Suppressor macrophage treated with lipopolysaccharide for 4 hours (primary cell): ENCODE measurements at places on chromosomes 11 and 22.

GRCh38 chr11:42054351-42054900, 595.0 kb upstream of the LRRC4C start:
- DNase-seq = no peak

DNA sequence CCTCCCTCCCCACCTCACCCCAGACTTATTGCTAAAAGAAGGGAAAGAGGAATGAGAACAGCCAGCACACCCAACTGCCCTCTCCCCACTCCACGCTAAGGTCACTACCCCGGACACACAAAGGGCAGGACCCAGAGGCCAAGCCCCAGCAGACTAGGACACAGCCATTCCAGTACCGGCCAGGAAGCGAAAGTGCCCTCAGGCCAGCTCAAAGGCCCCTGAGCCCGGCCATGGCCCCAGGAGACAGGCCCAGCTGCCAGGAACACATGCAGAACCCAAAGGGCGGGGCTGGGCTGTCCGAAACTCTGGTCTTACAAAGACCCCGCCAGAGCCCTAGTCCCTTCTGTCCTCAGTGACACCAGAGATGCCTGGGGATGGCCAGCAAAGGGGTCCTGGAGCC, 5.5 kb downstream of the RCOR2 start:
- DNase-seq = no peak

DNA sequence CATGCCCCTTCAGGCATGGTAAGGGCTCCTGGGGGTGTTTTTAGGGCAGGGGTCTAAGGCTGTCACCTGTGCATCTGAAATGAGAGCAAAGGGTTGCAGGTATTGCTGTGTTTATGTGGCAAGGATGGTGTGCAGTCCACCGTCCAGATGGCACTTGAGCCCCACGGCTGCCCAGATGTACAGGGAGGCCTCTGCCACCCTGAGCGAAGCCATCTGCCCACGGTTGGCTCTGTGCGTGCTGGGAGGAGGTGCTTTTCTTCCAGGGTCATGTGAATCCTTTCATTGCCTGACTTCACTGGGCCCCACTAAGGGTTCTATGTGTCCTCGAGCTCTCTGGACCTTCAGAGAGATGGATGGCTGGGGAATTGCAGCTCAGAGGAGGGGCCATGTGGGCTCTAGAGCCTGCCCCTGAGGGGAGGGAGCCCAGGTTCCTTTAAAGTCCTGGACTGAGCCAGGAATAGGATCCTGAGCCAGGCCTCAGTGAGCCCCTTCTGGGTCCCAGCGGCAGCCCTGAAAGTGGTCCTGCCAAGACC, 89.9 kb downstream of the CTTN start:
- DNase-seq = no peak

DNA sequence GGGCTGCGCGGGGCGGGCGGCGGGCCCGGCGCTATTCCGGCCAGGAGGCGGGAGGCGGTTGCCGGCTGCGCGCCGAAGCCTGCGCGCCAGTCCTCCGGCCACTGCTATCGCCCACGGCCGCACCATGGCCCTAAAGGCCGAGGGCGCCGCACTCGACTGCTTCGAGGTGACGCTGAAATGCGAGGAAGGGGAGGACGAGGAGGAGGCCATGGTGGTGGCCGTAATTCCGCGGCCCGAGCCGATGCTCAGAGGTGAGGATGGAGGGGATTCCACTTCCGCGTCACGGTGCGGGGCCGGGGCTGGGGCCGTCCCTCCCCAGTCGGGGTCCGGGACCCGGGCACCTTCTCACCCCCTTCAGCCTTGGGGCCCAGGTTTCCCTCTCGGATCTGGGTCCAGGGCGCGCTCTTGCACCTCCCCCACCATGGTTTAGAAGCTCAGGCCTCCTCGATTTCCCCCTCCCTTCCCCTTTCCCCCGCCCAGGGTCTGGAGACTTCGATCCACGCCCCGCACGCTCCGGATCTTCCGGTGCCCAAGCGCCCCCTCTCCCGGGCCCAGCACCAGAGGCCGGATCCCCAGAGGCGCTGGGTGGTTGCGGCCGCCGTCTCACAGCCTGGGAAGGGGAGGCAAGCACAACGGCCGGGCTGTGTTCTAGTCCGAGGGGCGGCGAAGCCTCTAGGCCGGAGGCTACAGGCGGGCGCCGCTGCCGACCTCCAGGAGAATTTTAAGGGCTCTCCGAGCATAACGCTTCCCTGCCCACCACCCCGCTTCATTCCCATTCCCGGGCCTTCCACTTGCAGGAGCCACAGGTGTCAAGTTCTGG, 517 bp downstream of the SPINDOC start:
- DNase-seq = peak; percentile 47

GRCh38 chr11:128235426-128235825, 351.9 kb downstream of the ETS1 start:
- no peak for DNase-seq

DNA sequence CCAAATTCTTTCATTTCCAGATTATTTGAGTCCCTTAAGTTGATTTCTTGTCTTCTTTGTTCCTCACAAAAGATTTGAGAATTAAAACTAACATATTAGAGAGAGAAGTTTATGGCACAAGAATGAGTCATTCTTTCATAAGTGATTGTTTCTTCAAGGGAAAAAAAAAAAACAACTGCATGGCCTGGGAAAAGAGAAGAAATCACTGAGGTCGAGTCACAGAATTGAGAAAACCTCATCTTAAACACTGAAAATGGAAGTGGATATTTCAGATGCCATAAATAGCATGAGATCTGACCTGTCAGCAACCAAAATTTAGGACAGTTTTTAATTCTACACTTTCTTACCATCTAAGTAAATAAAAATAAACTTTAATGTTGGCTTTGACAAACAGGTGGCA, 87.2 kb downstream of the CWF19L2 start:
- peak; percentile 37 for DNase-seq

- no peak for DNase-seq
Measured at GRCh38 chr22:44892243-44892642, 117.6 kb downstream of the PHF21B start.

GRCh38 chr22:43185860-43186261, 1.1 kb downstream of the TTLL12 start:
- peak; percentile 7 for DNase-seq

DNA sequence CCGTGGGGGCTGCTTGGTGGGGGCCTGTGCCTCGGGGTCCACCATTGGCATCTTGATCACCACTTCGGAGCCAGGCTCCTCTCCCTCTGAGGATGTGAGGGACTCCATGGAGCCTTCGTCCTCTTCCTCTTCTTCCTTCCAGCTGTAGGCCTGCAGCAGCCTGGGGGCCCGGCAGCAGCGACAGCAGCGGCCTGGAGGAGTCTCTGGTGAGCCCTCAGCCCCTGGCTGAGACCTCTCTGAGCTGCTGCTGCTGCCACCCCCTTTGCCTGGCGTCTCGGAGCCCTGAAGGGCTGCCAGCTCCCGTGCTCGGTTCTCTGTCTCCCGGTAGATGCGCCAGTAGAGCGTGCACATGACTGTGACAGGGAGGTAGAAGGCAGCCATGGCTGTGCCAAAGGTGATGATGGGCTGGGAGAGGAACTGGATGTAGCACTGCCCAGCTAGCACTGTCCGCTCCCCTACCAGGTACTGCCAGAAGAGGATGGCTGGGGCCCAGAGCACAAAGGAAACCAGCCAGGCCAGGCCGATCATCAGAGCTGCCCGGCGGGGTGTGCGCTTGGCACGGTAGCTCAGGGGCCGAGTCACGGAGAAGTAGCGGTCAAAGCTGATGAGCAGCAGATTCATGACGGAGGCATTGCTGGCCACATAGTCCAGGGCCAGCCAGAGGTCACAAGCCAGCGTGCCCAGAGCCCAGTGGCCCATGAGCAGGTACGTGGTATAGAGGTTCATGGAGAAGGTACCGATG, 10.9 kb downstream of the CHRM1 start:
- no peak for DNase-seq

DNA sequence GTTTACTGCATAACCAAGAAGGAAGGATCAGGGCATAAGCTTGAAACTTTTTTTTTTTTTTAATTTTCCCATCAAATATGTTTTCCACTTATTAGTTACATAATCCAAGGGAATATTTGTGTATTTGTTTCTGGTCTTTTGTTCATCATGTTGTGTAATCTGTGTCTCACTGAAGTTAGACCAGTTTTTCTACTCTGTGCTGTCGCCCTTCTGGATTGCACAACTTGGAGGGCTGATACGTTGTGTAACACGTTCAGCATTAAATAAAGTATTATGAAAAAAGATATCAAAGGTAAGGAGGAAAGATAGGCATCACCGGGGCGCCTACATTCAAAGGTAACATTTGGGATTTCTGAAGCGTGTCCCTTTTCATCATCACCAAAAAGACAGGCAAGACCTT, 3.3 kb upstream of the E2F8 start:
- peak; percentile 60 for DNase-seq

DNA sequence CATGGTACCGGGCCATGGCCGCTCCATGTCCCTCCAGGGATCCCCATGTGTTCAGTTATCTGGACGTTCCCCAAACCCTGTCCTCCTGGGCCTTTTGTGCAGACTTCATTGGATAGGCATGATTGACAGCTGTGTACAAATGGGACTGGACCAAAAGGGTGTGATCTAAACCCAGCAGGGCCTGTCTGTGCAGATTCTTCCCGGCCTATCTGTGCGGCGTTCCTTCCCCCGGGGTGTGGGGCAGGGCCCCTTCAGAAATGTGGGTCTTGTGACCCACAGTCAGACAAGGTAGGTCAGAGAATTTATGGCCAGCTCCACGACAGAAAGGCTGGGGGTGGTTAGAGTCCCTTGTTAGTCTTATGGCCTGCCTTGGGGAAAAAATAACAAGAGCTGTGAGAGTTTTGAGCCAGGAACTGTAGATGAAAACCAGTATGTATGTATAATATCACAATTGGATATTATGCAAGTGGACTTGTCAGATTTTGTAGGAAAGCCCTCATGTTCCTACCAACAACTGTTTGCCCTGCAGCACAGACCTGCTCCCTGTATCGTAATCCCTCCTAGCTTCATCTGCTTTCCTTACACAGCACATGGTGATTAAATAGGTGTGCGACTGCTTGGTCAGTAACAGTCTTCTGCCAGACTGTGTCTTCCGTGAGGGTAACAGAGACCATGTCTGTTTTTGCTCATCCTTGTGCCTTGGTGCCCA, 31.7 kb downstream of the AP2A2 start:
- DNase-seq = no peak

DNA sequence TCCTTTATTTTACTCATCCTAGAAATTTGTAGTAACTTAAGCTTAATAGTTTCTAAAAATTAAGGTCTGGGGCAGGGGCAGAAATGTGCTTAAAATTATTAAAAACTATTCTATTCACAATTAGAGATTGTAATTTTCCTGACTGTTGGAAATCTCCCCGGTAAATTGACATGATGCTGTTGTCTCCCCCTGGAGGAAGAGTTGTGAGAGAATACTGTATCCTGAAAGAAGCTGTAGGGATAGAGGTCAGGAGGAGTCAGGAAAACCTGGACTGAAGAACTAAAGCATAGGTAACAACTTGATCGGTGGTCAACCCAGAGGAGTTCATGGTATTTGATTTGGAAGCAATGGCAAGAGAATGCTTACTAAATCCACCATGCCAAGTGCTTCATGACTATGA, 16.2 kb upstream of the ESAM start:
- DNase-seq = no peak

DNA sequence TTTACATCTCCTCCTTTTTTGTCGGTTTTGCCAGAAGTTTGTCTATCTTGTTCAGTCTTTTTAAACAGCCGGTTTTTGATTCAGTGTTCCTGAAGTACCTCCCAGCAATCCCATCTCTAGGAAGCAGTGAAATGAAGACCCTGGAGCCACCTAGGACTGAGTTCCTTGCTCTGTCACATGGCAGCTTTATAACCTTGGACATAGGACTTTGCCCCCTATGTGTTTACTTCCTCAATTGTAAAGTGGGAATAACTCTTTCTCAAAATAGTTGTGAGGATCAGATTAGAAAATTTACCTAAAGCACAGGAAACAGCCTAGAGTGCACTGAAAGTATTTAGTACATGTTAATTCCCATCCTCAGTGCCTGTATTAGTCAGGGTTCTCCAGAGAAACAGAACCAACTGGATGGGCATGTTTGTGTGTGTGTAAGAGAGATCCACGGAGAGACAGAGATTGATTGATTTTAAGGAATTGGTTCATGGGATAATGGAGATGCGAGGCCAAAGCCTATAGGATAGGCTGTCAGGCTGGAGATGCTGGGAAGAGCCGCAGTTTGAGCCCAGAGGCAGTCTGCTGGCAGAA, 20.0 kb downstream of the FAM83F start:
- DNase-seq = no peak

- no peak for DNase-seq
Measured at GRCh38 chr11:80702264-80702663, 1261.4 kb upstream of the TENM4 start.

DNA sequence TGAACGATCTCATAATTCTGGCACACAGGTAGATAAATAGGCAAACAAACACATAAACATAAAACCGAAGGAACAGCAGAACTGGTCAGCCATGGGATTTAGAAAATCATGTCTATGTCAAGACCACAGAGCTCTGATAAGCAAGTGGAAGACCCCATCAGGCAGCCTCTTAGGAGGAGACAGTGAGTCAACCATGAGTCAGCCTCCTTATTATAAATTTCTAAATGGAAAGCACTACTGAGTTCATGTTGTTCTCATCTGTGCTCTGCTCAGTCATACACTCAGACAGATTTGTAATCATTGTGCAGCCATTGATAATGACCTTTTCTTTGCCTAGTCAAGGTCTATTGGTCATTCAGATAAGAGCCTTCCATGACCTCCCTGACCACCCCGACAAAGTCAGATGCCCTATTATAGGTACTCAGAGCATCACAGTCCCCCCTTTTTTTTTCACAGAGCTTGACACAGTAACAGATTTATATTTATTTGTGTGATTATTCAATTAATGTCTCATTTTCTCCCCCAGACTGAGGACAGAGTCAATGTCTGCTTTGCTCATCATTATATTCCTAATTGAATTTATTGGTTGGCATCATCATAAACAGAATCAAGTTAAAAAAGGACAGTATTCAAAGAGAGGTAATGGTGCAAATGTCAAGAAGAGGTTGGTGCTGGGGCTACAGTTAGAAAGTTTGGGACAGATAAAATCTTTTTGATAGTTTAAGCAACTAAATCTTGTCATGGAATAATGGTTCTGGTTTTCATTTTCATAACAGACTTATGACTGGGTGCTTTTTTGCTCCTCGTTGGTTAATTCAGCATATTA, 579.7 kb upstream of the CCDC90B start:
- no peak for DNase-seq

GRCh38 chr11:64436000-64436399, 77.0 kb downstream of the RPS6KA4 start:
- no peak for DNase-seq

DNA sequence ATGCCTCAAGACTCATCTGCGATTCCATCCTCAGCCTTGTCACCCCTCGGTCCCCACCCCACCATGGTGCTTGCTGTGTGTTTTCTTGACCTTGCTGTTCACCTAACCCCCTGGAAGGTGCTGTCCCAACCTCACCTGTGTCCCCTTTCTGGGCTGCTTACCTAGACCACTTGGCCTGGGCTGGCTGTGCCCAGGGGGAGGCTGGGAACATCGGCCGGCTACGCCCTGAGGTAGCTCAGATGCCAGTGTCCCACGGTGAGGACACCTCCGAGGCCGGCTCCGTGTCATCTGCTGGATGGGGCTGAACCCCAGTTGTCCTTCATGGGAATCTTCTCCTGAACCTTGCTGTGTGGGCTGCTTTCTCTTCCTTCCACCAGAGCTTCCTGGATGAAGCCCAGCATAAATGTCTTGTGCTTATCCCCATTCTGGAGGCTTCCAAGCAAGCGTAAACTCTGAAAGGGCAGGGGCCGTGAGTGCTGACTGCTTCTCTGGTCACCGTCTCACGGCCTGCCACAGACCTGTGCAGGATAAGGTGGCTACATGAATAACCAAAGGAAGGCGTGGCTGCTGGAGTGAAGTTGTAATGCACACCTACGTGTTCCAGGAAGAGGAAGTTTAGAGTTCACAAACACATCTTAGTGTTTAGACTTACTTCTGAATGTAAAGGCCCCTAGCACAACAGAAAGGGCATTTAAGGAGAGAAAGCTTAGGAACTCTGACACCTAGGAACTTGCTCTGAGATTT, 724.3 kb downstream of the TBC1D22A start:
- DNase-seq = no peak

- no peak for DNase-seq
Measured at GRCh38 chr22:23754220-23754919, at the start of gene VPREB3. TSS of gene VPREB3 (minus strand) at chr22:23754425. CDS start at chr22:23754363, 62 bp downstream.
